ENCODE measurements at places on chromosomes 1 and 21.

- DNase-seq: no peak
Measured at GRCh38 chr1:21766210-21766609, 16.7 kb downstream of the USP48 start.

GRCh38 chr1:45266151-45266801 is 59.9 kb upstream of the ZSWIM5 start:
- no peak for DNase-seq

DNA sequence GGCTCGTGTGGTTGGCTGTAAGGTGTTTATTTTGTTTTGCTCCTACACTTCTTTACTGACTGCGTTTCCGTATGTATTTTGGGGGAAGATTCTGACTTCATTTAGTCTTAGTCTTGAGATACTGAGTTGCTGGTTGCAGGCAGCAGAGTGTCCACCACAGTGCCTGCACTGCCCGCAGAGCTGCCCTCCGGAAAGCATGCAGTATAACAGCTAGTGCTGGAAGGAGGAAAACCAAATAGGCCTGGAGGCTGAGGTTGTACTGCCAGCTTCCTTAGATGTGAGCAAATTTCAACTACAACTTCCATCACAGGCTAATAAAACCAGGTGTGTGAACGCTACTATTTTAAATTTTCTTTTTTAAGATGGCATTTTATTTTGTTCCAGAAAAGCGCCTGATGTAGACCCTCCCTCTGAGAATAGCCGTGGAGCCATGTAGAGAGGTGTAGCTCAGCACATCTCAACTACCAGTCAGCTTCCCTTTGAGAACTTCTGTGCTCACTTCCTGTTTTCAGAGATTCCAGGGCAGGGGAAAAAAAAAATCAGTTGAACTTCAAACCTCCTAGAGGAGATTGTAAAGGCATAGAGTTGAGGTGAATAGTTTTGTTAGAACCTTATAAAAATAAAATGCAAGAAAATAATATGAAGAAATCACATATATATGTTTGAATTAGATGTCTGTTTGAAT is 17.6 kb downstream of the LMO4 start:
- DNase-seq: no peak

- no peak for DNase-seq
Measured at GRCh38 chr21:28636752-28637691, 355.7 kb downstream of the LTN1 start.

- DNase-seq: no peak
Measured at GRCh38 chr1:225413708-225414375, 14.0 kb downstream of the LBR start.

- no peak for DNase-seq
Measured at GRCh38 chr21:25494804-25495203, 112.5 kb downstream of the MRPL39 start.

- no peak for DNase-seq
Measured at GRCh38 chr1:183646776-183647175, 6.3 kb downstream of the APOBEC4 start.

GRCh38 chr1:240111558-240111957 is 19.9 kb downstream of the FMN2 start:
- no peak for DNase-seq

DNA sequence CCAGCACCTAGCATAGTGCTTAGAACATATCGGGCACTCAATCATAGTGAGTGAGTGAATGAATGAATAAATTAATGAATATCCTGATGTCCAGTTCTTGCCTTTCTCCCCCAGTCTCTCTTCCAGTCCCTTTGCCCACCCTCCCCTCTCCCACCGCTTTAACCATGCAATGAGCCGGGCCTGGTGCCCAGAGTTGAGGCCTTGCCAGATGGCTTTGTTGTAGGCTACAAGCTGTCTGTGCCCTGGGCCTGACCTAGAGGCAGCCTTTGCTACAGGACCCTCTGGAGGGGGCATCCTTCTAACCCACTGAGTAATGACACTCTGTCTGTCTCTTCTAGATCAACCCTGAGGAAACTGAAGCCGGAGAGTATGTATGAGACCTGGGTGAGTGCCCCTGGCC is 6.9 kb downstream of the CASQ1 start:
- DNase-seq: no peak

GRCh38 chr1:150612014-150612345 is 17.4 kb downstream of the ENSA start:
- DNase-seq: no peak

DNA sequence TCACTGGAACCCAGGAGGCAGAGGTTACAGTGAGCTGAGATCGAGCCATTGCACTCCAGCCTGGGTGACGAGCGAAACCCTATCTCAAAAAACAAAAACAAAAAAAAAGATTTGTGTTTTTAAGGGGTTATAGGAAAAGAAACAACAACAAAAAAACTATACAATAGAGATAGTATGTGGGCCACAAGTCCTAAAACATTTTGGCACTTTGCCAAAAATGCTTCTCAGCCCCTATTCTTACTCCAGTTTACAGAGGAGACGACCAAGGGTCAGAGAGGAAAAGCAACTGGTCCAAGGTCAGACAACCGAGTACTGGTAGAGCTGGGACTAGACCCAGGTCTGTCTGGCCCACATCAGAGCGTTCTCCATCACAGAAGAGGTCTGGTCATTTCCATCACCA is 3.0 kb downstream of the FBXO44 start:
- DNase-seq: no peak

DNA sequence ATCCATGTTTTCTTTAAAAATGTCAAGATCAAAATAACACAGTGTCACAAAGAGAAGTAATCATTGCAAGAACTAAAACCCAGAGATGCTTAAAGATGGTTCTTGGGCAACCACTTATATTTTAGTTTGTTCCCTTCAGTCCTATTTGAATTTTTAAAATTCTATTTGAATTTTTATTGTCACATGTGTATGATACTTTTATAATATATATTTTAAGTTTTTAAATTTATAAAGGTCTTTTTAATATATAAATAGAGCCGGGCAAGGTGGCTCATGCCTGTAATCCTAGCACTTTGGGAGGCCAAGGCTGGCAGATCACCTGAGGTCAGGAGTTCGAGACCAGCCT is 22.3 kb upstream of the DISC1 start:
- DNase-seq: no peak

- DNase-seq: no peak
Measured at GRCh38 chr1:221548942-221549341, 192.9 kb downstream of the DUSP10 start.

DNA sequence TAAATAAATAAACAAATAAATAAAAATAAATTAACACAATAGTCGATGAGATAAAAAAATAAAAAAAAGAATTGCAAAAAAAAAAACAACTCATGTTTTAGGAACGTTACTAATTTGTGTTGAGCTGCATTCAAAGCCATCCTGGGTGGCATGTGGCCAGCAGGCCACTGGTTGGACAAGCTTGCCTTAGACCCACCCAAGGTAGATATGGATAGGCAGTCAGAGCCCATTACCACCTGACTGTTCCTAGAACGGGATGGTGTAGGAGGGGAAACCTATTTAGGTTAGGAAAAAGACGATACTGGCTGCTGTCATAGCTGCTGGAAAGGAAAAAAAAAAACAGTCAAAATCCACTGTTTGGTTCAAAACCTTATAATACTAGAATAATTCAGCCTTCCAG is 40.8 kb downstream of the HTR6 start:
- no peak for DNase-seq

DNA sequence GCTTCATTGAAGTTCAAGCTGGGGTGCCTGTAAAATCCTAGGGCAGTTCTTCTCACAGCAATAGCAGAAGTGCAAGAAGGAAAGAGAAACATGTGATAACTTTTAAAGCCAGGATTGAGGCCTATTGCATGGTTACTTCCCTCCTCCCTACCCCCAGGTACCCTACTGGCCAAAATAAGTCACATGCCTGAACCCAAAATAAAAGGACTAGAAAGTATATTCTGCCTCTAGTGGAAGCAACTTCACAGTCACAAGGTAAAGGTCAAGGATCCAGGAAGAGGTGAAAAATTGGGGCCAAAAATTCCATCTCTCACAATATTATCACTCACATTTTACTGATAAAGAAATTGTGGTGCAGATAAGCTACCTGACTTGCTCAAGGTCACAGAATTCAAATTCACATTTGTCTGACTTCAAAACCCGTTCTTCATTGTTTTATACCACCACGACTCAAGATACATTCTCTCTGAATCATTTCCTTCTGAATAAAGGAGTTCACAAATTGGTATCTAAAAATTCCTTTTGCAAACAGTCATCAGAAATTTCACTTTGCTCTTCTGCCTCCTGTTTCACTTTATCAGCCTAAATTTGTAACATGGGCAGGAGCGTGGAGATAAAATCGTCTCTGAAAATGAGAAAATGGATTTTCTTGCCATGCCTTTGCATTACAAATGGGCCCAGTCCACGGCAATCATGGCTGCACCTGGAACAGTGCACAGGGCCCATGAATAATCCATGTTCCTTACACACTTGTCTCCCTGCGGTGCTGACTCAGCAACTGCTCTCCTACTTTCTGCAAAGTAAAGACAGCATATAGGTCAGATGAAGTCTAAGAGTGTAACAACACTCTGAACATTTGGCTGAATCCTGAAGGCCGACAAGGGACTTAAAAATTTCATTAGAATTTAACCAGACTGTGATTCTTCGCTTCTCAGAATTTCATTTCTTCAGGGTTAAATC is 485.3 kb upstream of the NFIA start:
- no peak for DNase-seq

DNA sequence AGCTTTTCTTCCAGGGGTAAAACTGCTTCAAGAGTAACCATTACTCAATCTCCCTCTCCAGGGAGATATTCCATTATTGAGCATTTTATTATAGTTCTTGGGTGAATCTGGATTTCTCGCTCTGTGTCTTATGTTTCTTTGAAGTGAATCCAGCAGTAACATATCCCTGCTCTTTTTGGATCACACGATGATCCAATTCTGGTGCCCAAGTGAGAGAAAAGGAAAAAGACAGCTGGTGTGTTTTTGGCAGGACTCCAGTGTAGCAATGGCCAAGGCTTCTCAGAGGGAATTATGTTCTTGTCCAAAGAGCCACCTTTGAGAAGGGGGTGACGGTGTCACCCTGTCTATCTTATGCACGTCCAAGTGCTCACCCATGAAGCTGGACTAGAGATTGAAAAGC is 140.3 kb upstream of the ERRFI1 start:
- peak; percentile 33 for DNase-seq

- DNase-seq: no peak
Measured at GRCh38 chr1:200907611-200908097, 13.0 kb downstream of the INAVA start.

DNA sequence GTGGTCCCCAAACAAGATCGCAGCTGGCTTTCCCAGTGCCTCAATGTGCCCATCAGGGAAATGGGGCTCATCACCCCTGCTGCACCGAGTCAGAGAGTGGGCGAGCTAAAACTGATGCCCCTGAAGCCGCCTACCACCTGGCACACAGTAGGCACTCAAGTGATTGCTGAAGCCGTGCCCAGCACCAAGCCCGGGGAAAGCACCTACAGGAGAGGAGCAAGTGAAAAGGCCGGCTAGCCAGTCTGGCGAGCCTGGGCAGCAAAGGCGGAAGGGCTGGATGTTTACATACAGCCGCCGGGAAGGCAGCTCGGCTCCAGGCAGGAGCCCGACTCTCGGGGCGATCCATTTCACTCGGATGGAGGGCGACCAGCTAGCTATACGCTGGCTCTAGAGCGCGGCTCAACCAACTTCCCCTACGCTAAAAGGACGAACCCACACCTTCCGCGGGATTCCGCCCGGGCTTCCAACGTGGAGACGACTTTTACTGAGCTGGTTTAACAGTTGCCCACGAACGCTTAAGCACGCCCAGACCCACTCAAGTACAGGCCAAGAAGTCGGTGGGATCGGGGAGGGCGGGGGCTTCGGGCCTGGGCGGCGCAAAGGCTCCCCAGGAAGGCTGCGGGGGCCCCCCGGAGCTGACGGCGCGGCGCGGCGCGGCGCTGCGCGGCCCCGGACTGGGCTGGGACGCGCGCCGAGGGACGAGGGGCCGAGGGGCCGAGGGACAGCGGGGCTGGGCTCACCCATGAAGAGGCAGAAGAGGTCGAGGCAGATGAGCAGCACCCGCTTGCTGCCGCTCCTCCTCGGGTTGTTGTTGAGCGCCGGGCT is 1.0 kb downstream of the PLPP3 start:
- DNase-seq: no peak

GRCh38 chr1:202160377-202160940 is at the start of gene PTPN7:
Gene PTPN7, minus strand, starts transcription at chr1:202160602. Its CDS starts 1,200 bp downstream, at chr1:202159402.
- no peak for DNase-seq

- DNase-seq: no peak
Measured at GRCh38 chr1:185734929-185735700, 924 bp downstream of the HMCN1 start.

GRCh38 chr1:10671090-10671489 is 125.4 kb downstream of the CASZ1 start:
- no peak for DNase-seq

DNA sequence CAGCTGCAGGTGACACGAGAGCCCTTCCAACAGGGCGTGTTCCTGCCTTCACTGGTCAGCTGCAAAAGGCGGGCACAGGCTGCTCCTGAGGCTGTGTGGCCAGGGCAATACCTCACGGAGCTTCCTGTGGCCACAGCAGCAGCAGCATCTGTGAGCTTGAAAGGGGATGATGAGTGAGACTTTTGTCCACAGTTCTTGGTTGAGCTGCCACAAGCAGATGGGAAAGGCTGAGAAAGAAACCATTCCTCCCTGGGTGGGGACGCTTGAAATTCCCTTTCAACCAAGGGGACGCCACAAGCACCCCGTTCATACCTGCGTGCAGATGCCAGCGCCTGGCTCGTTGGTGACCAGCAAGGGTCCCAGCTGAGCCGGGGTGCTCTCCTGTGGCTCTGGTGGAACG is 37.6 kb downstream of the B3GALT5 start:
- no peak for DNase-seq

DNA sequence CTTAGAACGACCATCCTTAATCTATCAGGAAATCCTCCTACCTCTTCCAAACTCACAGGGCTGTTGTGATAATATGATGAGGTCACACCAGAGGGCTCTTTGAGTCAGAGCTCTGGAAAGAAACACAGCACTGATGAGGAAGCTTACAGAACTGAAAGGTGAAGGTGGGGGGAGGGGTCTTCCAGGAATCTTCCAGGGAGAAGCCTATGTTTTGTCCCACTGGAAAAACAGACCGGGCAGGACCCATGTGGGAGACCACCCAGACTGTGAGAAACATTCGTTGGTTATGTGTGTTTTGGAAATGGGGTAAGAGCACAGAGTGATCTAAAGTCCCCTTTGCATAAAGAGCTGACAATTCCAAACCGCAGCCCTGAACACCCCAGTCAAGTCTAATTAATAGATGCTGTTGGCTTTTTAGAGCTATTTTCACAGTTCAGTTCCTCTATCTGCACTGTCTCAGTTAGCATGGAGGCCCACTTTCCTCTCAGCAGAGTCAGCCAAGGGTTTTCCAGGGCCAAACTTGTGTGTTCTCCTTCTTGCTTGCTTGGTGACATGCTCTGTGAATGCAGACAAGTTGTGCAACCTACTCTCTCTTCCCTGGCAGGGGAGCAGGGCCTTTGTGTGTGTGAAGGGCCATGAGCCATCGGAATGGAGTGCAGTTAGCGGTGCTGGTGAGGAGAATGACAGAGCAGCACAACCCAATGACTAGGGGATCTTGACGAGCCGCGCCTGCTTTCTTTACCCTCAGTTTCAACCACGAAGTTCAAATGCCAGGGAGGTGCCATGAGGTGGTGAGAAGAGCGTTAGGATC is 12.3 kb downstream of the PHLDA3 start:
- DNase-seq: no peak

GRCh38 chr1:197663162-197663953 is 111.9 kb downstream of the DENND1B start:
- no peak for DNase-seq
